ENCODE measurements at places on chromosomes 1 and 21. TPM values are rescaled to one million over a fixed set of nuclear protein-coding genes. Genes with fewer than 3 reads are reported as not detected.
A peak's percentile ranks its signal among the peaks of the same experiment; 100 is the strongest.

Gene FAM110D
- 15.7 TPM for total RNA-seq

DNA sequence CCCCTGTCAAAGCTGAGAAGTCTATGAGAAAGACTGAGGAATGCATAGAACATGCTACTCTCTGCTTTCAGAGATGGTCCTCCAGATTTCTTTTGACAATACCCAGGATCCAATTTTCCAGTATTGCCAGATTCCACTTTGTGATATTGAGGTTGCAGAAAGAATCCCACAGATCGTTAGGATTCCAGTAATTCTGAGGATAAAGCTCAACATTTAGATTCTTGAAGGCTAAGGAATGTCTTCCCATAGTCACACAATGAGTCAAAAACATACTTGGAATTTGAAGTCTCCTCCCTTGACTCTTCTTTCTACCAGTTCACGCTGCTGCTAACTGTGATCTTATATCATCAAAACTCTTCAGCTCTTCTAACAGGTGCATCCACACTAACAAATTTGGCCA lies 57.1 kb downstream of the TNFSF18 start:
- no peak overlapping the region for H3K27ac ChIP-seq
- no peak for DNase-seq
- no peaks in the 10 kb centered on the region for H3K27me3 ChIP-seq
- no peak overlapping the region for H3K4me3 ChIP-seq
- H3K36me3 ChIP-seq, result no peaks in the 10 kb centered on the region
- H3K4me1 ChIP-seq, result no peaks in the 10 kb centered on the region

Gene CELA2B
- total RNA-seq, result 0.57 TPM

Gene LEFTY1
- 0.39 TPM for total RNA-seq

DNA sequence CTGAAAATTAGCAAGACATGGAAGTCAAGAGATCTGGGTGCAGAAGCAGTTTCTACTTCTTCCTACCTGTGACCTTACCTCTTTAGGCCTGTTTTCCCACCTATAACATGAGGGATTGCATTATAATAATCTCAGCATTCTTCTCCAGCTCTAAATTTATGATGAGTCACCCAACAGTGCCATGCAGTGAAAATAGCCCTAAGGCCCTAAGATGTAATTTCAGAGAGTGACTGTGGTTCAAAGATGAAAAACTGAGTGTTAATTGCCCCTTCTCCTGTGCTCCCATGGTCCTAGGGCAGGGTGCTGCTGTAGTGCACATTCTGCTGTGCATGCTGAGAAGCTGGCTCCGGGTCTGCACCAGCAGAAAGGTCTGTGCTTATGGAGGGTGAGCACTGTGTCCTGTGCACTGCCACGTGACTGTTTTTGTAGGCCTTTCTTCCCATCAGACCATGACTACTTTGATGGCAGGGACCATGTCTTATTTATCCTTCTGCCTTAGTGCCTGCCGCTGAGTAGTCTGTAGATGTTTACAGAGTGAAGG lies 29.7 kb downstream of the JUN start:
- DNase-seq, result no peak
- H3K27ac ChIP-seq, result peak overlapping the region; percentile 86
- H3K27me3 ChIP-seq, result no peaks in the 10 kb centered on the region
- H3K4me3 ChIP-seq, result no peak overlapping the region

DNA sequence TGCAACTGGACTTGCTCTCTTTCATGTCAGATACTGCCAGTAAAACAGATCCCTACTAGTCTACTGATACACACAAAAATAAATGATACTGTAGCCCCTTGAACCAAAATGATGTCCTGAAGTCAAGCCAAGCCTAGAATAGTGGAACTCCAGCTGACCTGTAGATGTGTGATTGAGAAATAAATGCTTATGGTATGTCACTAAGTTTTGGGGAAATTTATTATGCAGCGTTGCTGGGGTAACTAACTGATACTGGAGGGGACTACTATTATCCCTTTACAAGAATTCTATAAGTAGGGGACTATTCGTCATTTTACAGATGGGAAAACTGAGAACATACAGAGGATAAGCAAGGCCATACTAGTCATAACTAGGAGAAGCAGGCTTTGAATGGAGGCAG lies 55.6 kb downstream of the RPL5 start:
- H3K4me1 ChIP-seq, result no peaks in the 10 kb centered on the region
- no peak overlapping the region for H3K4me3 ChIP-seq
- no peak overlapping the region for H3K27ac ChIP-seq
- no peaks in the 10 kb centered on the region for H3K36me3 ChIP-seq

Gene INSRR
- total RNA-seq, result 0.51 TPM

- H3K36me3 ChIP-seq, result no peaks in the 10 kb centered on the region
- no peaks in the 10 kb centered on the region for H3K27me3 ChIP-seq
- H3K4me3 ChIP-seq, result no peak overlapping the region
- H3K4me1 ChIP-seq, result no peaks in the 10 kb centered on the region
- no peak overlapping the region for H3K27ac ChIP-seq
These were observed 170.3 kb upstream of the TMEM51 start for GRCh38 chr1:14983277-14983676.

Gene SLC9C2
- total RNA-seq, result not detected

Gene KLHL21
- total RNA-seq, result 38.3 TPM

GRCh38 chr1:87941337-87941946 lies 612.8 kb downstream of the LMO4 start:
- no peaks in the 10 kb centered on the region for H3K36me3 ChIP-seq
- no peak overlapping the region for H3K27ac ChIP-seq
- no peak overlapping the region for H3K4me3 ChIP-seq
- H3K4me1 ChIP-seq, result no peaks in the 10 kb centered on the region

DNA sequence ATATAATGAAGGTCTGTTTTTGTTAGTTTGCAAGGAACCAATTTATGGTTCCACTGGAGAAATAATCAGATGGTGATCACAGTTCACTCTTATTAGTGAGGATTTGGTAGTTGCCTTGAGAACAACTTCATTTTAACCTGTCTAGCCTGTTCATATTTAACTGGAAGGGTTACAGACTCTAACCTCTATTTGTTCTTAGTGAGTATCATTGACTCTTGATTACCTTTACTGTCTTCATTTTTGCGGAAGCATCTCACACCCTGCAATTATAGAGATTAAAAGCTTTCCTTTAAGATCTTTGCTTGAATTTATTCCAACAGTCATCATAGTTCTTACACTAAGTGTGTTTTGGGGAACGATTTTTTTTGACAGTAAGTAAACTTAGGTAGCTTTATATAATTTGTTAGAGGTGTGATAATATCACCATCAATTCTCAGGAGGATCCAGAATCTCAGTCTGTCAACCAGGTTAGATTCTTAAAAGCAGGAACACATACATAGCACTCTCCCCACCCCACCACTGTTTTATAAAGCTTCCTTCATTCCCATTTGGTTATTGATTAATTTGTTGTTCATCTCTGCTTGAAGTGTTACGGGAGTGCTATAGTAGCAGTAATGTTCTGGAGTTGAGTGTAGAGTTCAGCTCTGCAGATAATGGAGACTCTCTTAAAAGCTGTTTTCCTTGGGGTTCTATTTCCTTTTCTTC lies 30.1 kb downstream of the B3GALT2 start:
- no peak overlapping the region for H3K27ac ChIP-seq
- H3K27me3 ChIP-seq, result no peaks in the 10 kb centered on the region
- peaks cover 4% of the 10 kb centered on the region for H3K36me3 ChIP-seq
- DNase-seq, result no peak
- H3K4me3 ChIP-seq, result no peak overlapping the region

- H3K4me1 ChIP-seq, result no peaks in the 10 kb centered on the region
- H3K36me3 ChIP-seq, result no peaks in the 10 kb centered on the region
- DNase-seq, result no peak
These were observed 93.7 kb upstream of the LPGAT1 start for GRCh38 chr1:211924256-211924655.

DNA sequence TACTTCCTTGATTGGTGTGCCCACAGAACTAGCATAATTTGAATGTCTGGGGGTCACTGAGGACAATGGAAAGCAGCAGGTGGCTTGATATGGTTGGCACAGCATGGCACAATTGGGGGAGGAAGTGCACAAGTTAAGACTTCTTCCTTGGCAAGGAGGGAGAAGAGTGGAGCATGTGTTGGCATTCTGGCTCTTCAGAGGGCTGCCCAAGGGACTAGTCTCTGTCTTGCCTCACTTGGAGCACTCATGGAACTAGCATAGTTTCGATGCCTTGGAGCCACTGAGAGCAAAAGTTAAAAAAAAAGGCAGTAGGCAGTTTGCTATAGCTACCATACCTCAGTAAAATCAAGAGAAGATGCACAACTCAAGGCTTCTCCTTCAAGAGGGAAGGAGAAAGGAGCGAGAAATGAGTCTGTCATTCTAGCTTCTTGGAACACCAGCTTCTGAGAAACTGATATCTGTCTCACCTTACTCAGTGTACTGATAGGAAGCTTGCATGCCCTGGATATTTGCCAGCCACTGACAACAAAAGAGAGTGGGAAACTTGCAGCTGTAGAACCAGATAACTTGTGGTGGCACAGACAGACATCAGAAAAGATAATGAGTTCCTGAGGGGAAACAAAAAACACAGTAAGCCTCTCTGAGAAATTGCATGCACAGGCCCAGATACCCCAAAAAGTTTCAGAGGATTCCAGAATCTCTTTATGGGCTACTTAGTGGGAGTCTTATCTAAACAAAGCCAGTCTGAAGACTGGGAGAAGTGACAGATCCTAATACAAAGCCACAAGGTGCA lies 207.5 kb upstream of the SAMSN1 start:
- no peak for DNase-seq
- H3K4me1 ChIP-seq, result no peaks in the 10 kb centered on the region
- H3K36me3 ChIP-seq, result no peaks in the 10 kb centered on the region

DNA sequence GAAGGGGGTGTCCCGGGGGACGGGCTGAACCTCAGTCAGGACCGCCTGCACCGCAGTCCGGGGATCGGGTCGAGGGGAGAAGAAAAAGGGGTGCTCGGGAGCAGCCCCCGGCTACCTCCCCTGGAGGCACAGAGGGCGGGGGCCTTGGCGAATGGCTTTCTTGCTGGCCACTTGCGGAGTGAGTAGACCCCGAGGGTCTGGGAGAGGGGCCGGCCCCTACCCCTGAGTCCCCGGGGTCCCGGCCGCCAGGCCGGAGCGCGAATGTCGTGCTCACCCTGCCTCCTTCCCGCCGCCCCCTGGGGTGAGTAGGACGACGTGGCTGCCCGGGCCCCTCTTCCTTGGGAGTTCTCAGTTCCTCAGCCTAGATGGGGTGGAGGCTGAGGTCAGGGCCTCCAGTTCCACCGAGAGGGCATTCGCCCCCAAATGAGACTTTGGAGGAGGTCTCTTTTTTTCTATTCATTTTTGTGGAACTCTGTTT lies 113.0 kb downstream of the OSBPL9 start:
- H3K4me1 ChIP-seq, result peaks cover 6% of the 10 kb centered on the region
- peak overlapping the region; percentile 89 for H3K4me3 ChIP-seq

Gene LDLRAD1
- total RNA-seq, result not detected

DNA sequence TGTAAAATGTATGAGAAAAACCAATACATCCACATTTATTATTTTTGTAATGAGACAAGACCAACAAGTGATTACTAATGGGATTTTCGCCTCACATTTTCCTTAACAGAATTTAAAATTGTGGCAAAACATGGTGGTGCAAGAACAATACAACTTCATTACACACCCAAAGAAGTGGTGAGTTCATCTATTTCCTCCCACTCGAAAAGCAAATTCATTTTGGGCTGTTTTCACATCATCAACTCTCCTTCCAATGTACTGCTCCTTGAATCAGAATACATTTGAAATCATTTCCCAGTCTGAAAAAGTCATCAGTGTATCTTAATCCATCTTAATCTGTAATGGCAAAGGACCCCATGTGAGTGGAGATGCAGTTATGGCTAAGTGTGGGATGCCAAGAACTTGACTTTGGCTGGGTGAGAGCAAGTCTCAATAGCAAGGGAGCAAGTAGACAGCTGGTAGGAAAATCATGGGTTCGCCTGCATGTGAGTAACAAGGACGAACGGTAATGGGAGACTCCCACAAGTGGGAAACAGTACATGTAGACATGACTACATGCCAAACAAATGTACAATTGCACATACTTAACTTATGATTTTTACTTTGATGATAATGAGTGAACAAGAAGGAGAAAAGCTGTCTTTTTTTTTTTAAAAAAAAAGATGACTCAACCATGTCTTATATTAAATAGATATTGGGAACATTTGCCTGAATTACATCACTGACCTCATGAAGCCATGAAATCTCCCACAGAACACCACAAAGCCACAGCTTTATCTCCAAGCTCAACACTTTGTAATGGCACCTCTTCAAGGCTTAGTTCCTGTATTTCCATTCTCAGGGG lies 46.0 kb downstream of the RUNX1 start:
- H3K27me3 ChIP-seq, result no peaks in the 10 kb centered on the region
- no peak for DNase-seq
- no peak overlapping the region for H3K4me3 ChIP-seq
- no peaks in the 10 kb centered on the region for H3K4me1 ChIP-seq

DNA sequence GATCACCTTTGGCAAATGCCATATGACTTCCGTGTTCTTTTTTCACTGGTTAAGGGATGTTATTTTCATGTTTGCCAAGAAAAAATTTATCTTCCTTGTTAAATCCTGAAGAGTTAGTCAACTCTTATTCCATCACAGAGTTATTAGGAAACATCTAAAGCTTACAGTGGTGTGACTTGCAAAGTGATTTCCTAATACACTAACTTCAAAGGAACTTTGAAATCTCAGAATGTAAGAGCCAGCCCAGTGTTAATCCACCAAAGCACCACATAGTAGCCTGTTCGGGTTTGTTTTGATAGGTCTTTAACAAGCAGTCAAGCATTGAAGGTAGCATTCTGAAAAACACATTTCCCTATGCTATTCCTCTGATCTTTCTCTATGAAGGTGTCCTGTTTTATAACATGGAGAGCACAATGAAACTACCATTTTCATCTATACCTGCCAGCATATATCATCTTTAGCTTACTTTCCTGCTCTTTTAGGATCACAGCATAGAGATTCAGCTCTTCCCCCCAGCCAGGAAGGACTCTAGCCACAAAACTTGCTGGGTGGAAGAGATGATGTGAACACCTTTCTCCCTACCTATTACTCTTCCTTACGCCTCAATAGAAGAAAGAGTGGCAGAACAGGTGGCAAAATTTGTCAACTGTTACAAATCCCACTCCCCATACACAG lies 82.4 kb upstream of the MAGI3 start:
- no peak overlapping the region for H3K27ac ChIP-seq
- H3K4me3 ChIP-seq, result no peak overlapping the region
- no peaks in the 10 kb centered on the region for H3K27me3 ChIP-seq
- H3K36me3 ChIP-seq, result no peaks in the 10 kb centered on the region
- no peaks in the 10 kb centered on the region for H3K4me1 ChIP-seq

DNA sequence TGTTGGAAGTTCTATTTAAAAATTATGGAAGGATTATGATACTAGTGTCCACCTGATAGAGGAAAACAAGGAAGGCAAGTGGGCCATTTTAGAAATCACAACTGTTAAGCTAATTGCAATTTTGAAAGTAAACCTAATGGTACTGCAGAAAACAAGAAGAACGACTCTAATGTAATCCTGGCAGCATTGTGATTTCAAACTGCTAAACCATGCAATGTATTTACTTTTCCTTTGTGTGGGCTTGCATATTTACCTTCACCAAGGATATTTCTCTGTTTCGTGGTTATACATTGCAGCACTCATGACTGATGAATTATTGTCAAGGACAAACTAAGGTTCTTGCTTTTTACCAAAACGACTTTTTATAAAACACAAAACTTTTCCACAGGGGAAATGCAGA lies 88.1 kb downstream of the TM2D1 start:
- DNase-seq, result no peak
- H3K27ac ChIP-seq, result no peak overlapping the region
- H3K27me3 ChIP-seq, result no peaks in the 10 kb centered on the region
- H3K4me3 ChIP-seq, result no peak overlapping the region
- no peaks in the 10 kb centered on the region for H3K36me3 ChIP-seq
- H3K4me1 ChIP-seq, result peaks cover 5% of the 10 kb centered on the region

Gene SLAMF7
- total RNA-seq, result 2.9 TPM
